ENCODE measurements at places on chromosomes 2 and 18.

DNA sequence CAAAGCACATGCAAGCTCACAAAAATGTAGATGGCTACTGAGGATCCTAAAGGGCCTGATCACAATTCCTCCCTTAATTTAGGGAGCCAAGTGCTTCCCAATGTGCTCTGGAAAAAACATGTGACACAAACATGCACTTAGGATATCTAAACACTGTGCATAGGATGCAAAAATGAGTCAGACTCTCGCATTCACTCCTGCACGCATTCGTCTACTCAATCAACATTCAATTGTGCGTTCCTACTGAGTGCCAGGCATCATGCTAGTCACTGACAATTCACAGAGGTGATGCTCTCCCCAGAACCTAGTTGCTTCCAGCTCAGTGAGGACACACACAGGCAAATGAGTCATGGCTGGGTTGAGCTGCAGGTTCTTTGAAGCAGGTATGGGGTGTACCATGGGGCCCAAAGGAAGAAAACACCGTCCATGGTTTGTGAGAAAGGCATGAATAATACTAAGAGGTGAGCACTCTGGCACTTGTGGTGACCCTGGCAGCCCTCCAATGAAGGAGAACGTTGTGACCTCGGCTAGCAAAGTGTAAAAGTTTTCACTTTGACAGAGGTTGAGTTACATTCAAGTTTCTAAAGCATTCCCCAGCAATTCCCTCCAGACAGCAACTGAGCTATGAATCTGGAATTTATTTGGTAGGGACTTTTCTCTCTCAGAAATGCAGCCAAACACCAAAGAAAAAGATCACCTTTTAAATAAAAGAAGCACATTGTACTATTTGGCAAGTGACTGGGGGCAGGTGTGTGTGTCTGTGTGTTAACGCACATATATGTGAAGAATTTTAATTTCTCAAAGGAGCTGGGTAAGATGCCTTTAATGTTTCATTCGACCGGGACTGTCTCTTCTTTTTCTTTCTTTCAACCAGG lies 173.3 kb downstream of the ALPK2 start:
- no peak for DNase-seq

- no peak for DNase-seq
Measured at GRCh38 chr2:177759443-177759842, 313.1 kb downstream of the PDE11A start.

- no peak for DNase-seq
Measured at GRCh38 chr2:159982270-159982669, 80.1 kb downstream of the PLA2R1 start.

DNA sequence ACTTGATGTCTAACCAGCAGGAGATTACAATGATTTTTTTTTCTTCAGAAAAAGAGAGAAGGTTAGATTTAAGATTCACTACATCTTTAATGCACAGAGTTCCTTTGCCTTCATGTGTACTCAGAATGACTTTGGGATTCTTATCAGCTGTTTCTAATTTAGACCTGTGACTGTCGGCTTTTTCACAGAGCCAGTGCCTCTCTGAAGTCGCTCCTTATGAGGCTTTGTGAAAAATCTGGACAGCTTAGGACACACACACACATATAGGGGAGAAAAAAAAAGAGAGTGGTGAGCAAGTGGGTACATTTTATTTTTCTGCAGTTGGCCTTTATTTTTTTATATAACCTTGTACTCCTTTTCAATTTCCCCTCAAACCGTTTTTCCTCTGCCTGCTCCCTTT lies 893.1 kb upstream of the CELF4 start:
- DNase-seq = no peak

DNA sequence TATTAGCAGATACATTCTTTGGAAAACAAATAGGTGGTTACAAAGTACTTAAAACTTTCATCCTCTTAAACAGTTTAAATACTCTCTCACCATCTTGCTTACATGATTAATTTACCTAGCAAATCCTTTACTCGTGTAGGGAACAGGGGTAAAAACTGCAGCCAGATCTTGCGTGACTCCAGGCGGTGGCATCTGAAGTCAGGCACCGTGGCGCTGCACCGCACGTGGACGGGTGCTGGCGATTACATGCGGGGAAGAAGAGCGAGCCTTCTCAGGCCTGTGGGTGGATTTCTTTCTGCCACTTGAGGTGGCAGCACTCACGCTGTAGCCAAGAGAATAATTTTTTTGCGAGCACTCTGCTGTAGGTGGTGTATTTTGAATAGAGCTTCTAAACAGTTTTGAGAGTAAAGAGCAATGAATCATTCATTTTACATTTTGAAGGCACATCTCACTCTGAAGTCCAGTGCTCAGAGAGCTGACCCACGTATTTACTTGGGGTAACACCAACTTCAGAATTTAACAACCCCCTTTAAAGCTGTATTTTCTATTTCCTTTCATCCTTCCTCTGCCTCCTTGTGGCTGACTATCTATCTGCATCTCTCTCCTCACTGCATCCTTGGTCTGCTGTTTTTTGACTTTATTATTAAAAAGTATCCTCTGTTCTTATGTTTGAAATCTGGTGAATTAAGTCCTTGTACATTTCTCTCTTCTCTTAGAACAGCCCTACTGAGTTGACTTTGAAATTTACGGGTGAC lies 68.9 kb downstream of the EPAS1 start:
- DNase-seq = no peak
